ENCODE measurements at places on chromosomes 6 and 20. TPM values are rescaled to one million over a fixed set of nuclear protein-coding genes. Genes with fewer than 3 reads are reported as not detected.

The HDGFL1 gene
- not detected for total RNA-seq

The FAM83C gene
- not detected for total RNA-seq

The SCRT2 gene
- not detected for total RNA-seq

The PHF20 gene
- total RNA-seq = 21.9 TPM

The TSBP1 gene
- total RNA-seq = not detected

The LAMP5 gene
- 1.4 TPM for total RNA-seq

The SLC4A11 gene
- total RNA-seq = 28.9 TPM

The ZBTB12 gene
- total RNA-seq = 1.1 TPM

The NEDD9 gene
- 139 TPM for total RNA-seq

The VSTM2L gene
- total RNA-seq = under 0.01 TPM

The MACROD2 gene
- total RNA-seq = 1.3 TPM

The UBE3D gene
- 3.6 TPM for total RNA-seq

The PDYN gene
- total RNA-seq = not detected

The ZNF391 gene
- 0.50 TPM for total RNA-seq

The ZFP57 gene
- total RNA-seq = not detected

The RIPOR3 gene
- total RNA-seq = 0.63 TPM

The C20orf204 gene
- 2.8 TPM for total RNA-seq

The RAET1L gene
- total RNA-seq = not detected

The PPP1R14C gene
- total RNA-seq = not detected

The BMP2 gene
- 13.8 TPM for total RNA-seq

The F13A1 gene
- total RNA-seq = not detected

The SOBP gene
- 0.76 TPM for total RNA-seq

The BTBD3 gene
- 43.7 TPM for total RNA-seq

The MUC22 gene
- total RNA-seq = not detected

The THBS2 gene
- 5.7 TPM for total RNA-seq

The PRR18 gene
- total RNA-seq = not detected

The SRF gene
- total RNA-seq = 10.2 TPM

The AMD1 gene
- total RNA-seq = 28.3 TPM

The SLPI gene
- total RNA-seq = not detected

The UST gene
- 0.16 TPM for total RNA-seq

The LGSN gene
- not detected for total RNA-seq

The DHX35 gene
- total RNA-seq = 9.5 TPM

The GPR63 gene
- total RNA-seq = 0.13 TPM

The EYA4 gene
- total RNA-seq = not detected

The AVP gene
- not detected for total RNA-seq

The PTK6 gene
- total RNA-seq = 0.13 TPM

The RPS10 gene
- total RNA-seq = 973 TPM

The PHF1 gene
- 16.7 TPM for total RNA-seq

The CTNNBL1 gene
- total RNA-seq = 27.5 TPM

The RHAG gene
- total RNA-seq = not detected

The TOX2 gene
- total RNA-seq = 1.7 TPM

The RBM24 gene
- total RNA-seq = 1.2 TPM

The PROKR2 gene
- total RNA-seq = not detected

The DACT2 gene
- not detected for total RNA-seq

The MAP1LC3A gene
- total RNA-seq = 28.1 TPM

The CGAS gene
- 4.3 TPM for total RNA-seq

The SIRPD gene
- total RNA-seq = not detected

The GRM4 gene
- under 0.01 TPM for total RNA-seq

The MOG gene
- total RNA-seq = not detected

The CUL7 gene
- total RNA-seq = 41.9 TPM

The SLC44A4 gene
- 0.06 TPM for total RNA-seq

The TNFRSF21 gene
- total RNA-seq = 8.7 TPM

The PSORS1C2 gene
- not detected for total RNA-seq

The TRIM40 gene
- not detected for total RNA-seq

The MYLK2 gene
- 16.7 TPM for total RNA-seq

The ACTL10 gene
- 1.6 TPM for total RNA-seq
